ENCODE measurements at places on chromosomes 4 and X.

- DNase-seq = no peak
Measured at GRCh38 chrX:126847143-126847542, 27.6 kb downstream of the PRR32 start.

GRCh38 chr4:187469627-187470026, 525.9 kb upstream of the ZFP42 start:
- DNase-seq = no peak

GRCh38 chr4:151407466-151408379, 1.3 kb upstream of the FHIP1A start:
- DNase-seq = peak; percentile 66

GRCh38 chrX:21963731-21964405, 23.4 kb downstream of the SMS start:
- no peak for DNase-seq

DNA sequence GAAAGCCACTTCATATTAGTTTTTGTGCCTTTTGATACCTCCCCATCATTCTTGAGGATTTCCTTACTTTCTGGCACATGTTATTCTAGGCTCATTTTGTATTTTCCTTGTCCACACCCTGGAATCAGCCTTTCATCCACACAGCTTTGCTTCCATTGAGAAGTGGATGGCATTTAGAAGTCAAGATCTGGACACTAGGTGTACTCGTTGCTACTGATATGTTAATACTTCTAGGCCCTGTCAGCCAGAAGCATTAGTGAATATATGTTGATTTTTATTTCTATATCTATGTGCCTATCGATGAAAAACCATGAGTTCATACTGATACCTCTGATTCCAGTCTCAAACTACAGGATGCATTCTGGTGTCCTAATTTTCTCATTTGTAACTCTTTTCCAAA, 73.2 kb downstream of the ARHGAP24 start:
- no peak for DNase-seq

- no peak for DNase-seq
Measured at GRCh38 chr4:30904215-30904555, 184.0 kb downstream of the PCDH7 start.

- no peak for DNase-seq
Measured at GRCh38 chr4:174058846-174059245, 224.6 kb downstream of the FBXO8 start.

DNA sequence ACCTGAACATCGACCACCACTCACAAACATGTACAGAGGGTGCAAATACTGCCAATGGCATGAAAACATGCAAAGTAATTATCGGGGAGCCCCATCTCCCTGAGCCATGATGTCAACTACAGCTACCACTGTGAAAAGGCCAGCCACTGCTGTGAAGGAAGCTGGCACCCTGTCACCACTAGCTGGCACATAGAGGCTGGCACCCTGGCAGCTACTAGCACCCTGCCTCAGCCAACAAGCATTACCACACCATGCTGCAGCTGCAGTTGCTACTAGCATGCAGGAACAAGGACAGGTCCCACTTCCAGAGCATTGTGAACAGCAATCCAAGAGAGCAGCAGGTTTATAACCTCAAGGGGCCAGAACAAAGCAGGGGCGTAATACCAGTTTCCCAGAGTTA, 81.4 kb downstream of the PRR32 start:
- no peak for DNase-seq

- no peak for DNase-seq
Measured at GRCh38 chr4:186934244-186934643, 210.6 kb upstream of the FAT1 start.

GRCh38 chrX:12701628-12702027, 89.6 kb upstream of the PRPS2 start:
- DNase-seq = no peak

- DNase-seq = no peak
Measured at GRCh38 chrX:3257471-3257870, 89.0 kb downstream of the MXRA5 start.

GRCh38 chr4:72953571-72953970, 115.9 kb downstream of the COX18 start:
- no peak for DNase-seq

DNA sequence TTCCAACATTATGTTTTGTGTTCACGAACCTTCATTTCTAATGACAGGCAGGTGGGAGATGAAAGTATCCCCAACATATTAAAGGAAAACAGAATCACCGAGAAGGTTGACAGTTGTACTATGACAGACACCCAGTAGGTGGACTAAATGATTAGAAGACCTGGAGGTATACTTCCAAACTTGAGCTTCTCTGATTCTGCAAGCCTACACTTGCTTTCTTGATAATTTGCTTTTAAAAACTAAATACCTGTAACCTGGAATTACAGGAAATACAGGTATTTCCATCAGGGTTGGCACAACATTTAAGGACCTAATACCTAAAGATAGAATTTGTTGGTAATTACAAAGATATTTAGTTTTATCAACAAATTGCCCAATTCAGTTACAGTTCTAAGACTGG, 43.4 kb downstream of the C4orf51 start:
- no peak for DNase-seq

DNA sequence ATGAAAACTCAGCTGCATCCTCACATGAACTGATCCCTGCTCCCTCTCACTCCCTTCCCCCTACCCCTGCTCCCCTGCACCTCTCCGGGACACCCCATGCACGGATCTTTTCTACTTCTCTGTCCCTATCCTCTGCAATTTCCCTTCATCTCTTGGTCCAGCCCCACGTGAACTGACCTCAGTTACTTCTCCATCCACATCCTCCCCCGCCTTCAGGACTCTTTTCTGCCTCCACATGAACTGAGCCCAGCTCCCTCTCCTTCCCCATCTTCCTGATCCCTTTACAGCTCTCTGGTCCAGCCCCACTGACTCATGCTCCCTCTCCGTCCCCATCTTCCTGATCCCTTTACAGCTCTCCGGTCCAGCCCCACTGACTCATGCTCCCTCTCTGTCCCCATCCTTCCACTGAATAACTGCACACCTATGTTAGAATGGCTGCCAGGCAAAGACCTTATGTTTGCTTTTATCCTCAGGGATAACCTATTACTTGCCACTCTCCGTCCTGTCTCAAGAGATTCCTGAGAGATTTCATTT, 5.6 kb downstream of the CETN2 start:
- DNase-seq = no peak

- DNase-seq = no peak
Measured at GRCh38 chr4:3756343-3757059, 9.7 kb upstream of the ADRA2C start.

GRCh38 chr4:184453365-184454160, 20.8 kb downstream of the IRF2 start:
- no peak for DNase-seq

DNA sequence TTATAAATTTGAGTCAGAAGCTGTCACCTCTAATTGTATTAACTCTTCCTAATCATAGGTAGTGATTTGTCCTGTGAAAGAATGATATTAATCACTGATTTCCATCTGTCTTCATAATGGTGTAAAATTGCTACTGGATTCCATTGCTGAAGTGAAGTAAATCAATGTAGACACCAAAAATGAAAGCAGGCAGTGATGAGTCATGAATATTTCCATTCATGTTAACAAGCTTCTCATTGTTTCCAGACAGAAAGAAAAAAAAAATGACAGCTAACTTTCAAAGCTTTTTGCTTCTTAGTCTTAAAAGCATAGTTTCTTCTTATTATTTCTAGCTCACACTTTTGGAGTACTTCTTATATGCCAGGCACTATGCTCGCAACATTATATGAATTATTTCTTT, 21.5 kb downstream of the FAM114A1 start:
- no peak for DNase-seq

DNA sequence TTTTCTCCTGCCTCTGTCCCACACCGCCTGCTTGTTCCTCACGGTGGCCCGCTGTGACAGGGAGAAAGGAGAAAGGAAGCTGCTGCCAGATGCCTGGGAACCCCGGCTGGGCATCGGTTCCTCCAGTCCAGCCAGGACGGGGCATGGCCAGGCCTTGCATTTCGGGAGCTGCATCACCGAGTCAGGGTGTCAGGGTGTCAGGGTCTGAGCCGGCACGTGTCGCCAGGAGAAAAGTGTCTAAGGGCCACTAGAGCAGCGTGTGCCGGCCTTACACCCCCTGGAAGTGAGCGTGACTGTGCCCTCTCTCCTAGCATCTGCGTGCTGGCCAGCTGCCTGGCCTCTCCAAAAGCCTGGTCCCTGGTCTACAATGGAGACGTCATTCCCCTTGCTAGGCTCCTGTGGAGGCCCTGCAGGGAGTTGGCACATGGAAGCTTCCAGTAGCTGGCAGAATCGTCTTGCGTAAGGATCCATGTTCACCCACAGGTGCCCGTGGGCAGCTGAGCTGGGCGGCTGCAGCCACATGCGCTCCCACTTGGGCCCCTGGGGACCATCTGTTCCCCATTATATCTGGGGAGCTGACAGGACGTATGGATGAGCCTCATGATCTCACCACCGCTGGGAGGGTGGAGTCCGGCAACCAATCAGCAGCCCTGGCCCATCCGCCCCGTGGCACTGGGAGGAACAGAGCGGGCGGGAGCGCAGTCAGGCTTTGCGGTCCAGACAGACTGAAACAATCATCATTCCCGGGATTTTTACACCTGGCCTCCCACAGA, 39.9 kb upstream of the HMX1 start:
- DNase-seq = peak; percentile 17

GRCh38 chr4:19636451-19636850, 615.3 kb upstream of the SLIT2 start:
- DNase-seq = no peak

DNA sequence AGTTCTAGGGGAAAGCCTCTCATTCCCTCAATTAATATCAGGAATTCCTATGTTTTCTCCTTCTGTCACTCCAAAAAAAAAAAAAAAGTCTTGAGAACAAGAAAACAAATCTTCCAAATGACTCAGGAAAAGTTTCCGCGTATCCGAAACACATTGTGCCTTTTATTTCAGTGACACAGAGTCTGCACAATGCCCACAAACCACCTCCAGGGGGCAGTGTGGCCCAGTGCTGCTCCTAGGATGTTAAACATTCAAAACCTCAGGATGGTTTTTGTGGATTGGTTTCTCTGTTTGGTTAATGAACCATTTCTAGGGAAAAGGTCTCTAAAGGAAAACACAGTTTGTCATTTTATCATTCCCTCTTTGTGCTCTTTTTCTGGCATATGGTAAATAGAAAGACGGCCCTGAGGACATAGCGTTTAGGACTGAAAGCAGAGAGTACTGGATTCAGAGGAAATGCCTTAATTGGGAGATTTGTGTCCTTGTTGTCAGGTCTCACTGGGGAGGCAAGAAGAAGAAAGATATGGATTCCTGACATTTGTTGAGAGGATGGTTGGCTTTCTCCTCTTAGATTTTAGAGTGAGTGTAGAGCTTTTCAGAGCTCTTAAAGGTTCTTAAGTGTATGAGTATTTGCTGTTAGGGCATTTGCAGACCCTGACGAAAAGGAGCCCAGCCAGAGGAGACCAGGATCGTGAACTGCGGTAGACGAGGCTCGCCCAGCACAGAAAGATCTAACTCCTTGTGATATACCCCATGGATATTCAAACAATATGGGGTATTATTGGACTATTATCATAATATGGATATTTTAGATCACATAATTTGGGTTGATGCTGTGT, 65.7 kb upstream of the MAP9 start:
- DNase-seq = peak; percentile 29

DNA sequence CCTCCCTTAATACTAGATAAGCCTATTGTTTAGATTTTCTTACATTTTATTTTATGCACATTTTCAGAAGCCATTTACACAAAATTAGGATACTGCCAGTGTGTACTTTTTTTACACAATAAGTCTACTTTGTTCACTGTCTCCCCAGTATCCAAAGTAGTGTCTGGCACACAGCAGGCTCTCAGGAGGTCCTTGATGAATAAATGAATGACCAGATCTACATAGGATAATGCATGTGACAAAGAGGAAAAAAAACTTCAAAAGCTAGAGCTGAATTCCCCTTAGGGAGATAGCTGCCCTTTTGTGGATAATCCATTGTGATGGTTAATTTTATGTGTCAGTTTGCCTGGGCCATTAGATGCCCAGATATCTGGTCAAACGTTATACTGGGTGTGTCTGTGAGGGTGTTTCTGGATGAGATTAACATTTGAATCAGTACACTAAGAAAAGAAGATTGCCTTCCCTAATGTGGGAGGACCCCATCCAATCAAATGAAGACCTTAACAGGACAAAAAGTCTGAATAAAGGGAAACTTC, 61.6 kb downstream of the QDPR start:
- DNase-seq = no peak

DNA sequence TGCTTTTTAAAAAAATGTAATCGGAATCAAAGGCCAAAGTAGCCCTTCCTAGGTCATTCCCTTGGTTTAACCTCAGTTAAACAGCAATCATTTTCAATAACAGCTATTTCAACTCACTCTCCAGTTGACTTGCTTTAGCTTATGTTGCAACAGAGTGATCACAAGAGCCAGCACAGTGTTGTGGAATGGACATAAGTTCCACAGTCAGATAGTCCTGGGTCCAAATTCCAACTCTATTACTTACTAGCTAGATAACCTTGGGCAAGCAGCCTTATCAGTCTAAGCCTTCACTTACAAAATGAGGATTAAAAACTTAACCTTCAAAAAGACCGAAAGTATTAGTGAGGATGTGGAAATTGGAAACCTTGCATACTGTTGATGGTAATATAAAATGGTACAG, 9.2 kb upstream of the GPC3 start:
- DNase-seq = no peak

DNA sequence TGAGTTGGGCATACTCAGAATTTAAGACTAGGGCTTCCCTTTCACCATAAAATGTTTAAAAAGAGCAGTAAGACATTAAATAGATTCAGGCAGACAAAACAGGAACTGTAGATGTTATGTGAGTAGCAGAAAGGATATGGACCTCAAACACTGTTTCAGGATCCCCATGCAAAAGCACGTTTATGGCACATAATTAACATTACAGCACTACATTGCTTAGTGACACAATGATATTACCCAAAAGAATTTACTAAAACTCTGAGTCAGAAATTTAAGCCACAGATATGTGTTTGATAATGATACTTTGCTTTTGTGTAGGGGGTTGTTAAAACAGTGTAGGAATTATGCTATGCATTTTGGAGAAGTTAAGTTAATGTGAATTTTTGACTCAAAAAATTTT, 266.3 kb downstream of the PDGFC start:
- no peak for DNase-seq

- DNase-seq = no peak
Measured at GRCh38 chr4:184329659-184330400, 112.2 kb upstream of the ENPP6 start.
